Anterior cingulate cortex (tissue), 58 donors: ENCODE measurements at places on chromosomes 4 and X.

GRCh38 chr4:104447294-104447693 is 47.4 kb downstream of the CXXC4 start:
- DNase-seq, result no peak

GRCh38 chr4:92497141-92497540 is 193.4 kb downstream of the GRID2 start:
- no peak for DNase-seq

- no peak for DNase-seq
Observed at GRCh38 chr4:152917543-152918395, 18.4 kb upstream of the FHDC1 start.

- DNase-seq, result no peak
Observed at GRCh38 chr4:187236209-187236890, 512.7 kb upstream of the FAT1 start.

- DNase-seq, result no peak
Observed at GRCh38 chr4:57448452-57448851, 338.3 kb upstream of the IGFBP7 start.
